ENCODE measurements at places on chromosomes 12 and 14.

GRCh38 chr12:46205294-46205693 is 63.5 kb downstream of the SLC38A1 start:
- DNase-seq = no peak

DNA sequence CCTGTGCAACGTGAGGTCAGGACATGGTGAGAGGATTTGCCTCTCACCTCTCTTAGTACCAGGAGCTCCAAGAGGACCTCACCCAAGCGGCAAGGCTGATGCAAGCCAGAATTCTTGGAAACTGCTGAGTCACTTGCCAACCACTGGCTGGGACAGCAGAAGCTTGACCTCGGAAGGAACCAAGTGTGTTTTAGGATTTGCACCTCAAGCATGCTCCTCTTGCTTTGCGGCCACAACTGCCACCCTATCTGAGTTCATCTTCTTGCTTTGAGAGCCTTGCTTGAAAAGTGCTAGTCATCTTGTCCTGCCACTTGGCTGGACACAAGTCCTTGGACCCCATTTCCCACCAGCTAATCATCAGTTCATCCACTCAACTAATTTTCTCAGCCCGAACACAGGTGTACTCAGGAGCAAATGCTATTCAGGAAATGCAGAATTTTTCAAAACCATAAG is 195.8 kb downstream of the SLC25A21 start:
- no peak for DNase-seq

DNA sequence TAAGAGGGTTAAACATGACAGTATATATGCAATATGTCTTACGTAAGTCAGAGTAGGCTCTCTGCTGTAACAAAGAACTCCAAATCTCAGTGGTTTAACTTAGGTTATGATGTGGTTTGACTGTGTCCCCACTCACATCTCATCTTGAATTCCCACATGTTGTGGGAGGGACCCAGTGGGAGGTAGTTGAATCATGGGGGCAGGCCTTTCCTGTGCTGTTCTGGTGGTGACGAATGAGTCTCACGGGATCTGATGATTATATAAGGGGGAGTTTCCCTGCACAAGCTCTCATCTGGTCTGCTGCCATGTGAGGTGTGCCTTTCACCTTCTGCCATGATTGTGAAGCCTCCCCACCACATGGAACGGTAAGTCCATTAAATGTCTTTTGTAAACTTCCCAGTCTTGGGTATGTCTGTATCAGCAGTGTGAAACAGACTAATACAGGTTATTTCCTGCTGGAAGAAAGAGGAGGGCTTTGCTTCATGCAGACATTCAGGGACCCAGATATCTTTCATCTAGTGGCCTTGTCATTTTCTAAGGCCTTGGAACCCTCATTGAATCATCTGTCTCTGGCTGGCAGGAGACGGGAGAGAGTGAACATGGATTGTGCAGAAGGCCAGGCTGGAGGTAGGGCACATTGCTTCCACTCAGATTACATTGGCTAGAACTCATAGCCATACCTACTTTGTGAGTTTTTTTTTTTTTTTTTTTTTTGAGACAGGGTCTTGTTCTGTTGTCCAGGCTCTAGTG is 96.1 kb downstream of the CRADD start:
- DNase-seq = no peak

- no peak for DNase-seq
Observed at GRCh38 chr12:86550218-86551145, 294.3 kb upstream of the MGAT4C start.

GRCh38 chr14:57492859-57493258 is 798 bp downstream of the CCDC198 start:
- no peak for DNase-seq

GRCh38 chr14:55731881-55732498 is 152.0 kb downstream of the KTN1 start:
- DNase-seq = no peak

DNA sequence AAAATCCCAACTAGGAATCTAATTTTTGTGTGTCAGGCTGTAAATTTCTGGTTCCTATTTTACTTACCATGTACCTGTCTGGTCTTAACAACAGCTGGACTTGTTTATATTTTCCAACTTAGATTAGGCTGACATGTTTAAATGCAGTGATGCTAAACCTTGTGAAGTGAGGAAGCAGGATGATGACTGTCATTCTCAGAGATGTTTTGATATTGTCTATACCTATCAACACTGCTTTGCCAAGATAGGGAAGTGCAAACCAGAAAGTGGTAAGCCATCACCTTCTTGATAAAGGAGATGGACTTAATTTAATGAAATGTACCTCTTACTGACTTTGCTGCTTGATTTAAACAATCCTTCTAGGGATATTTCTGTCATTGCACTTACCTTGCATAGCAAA is 2.1 kb downstream of the BICD1 start:
- DNase-seq = no peak

- no peak for DNase-seq
Observed at GRCh38 chr12:108614041-108614440, 16.2 kb upstream of the TMEM119 start.

DNA sequence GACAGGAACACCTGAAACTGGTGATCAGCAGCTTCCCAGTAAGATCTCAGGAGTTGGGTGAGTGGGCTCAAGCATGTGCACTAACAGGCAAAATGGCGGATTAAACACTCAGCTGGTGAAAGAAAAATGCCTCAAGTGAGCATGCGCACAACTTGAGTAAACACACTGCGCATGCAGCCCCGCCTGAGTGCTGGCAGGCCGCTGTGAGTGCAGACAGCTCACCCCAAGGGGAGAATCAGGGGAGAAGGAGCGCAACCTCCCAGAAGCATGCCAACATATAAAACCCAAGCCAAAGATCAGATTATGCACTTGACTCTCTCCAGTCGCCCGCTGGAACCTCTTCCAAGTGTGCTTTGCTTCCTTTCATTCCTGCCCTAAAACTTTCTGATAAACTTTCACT is 125.8 kb downstream of the VRK1 start:
- no peak for DNase-seq

DNA sequence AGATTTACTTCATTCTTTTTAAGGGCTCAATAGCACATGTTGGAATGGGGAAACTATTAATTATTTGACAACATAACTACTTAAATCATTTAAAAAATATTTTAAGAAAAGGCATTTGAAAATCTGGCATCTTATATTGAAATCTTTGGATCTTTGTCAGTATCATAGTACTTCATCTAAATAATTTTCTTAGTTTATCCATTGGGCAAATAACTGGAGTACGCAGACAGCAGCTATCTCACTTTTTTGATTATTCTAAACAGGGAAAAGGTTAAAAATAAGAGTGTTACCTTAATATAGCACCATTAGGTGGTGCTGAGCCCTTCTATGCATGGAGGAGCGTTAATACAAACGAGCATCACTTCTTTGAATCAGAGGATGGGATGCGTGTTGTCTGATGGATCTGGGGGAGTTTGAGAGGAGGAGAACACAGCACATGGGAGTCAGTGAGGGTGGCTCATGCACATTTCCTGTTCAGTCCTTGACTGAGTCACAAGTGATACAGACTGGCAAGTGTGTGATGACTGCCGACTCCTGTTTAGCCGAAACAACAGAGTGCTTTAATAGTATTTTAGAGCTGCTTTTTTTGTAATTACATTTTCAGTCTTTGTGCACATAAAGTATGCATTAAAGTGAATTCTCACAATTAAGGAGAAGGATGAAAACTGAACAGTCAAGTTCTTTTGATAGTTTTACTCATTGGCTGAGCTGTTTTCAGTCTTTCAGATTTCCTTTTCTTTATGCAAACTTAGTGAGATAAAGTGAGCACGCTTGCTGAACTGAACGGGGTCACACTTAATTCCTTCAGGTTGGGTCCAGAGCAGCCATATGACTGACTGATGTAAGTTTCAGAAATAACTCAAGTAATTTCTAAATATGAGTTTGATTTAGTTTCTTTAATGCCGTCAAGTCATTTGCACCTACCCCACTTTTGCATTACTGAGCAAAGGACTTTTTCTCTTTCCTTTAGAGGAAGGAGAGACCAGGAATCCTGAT is 92.7 kb downstream of the DIP2B start:
- peak; percentile 4 for DNase-seq

DNA sequence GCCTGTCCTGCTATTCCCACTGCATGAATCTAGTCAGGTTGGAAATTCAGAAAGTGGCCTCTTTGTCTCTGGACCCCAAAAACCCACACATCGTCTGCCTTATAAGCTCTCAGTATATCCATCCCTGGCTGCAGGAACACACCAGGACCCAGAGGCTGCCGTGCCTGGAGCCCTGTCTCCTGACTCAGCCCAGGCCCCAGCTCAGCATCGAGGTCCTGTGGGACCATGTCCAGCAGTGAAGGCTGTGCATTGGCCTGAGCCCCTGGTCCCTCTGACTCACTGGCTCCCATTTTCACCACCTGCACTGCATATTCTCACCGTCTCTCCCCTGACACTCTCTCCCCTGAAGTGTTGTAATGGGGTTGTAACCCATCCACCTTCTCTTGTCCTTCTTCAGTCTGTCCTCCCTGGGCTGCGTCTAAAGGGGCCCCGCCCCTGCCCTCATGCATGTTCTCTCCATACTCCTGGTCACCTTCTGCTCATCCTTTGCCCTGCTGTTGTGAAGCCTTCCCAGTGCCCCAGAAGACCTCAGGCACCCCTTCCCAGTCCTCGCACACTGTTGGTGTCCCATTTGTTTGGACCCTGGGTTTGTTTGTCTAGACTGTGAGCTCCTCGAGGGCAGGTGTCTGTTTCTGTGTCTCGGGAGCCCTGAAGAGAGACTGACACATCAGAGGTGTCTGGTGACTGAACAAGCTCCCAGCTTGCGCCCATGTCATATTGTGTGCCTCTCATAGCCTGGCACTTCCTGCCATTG is 43.8 kb downstream of the EVL start:
- DNase-seq = no peak

DNA sequence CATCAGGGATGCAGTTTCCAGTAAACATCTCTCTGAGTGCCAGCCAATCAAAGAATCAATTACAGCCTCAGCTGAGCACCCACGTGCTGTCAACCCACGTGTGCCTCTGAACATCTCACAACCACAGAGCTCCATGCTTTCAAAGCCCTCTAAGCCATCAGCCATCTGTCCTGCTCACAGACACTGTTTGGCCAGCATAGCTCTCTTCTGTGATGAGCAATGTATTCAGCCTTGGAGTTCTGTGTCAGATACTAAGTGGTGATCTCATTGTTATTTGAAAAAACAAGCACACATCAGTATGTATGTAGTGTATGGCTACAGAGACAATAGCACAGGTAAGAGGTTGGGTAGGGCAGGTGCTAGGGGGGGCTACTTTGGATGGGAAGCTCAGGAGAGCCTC is 94.3 kb downstream of the RGS6 start:
- DNase-seq = no peak

DNA sequence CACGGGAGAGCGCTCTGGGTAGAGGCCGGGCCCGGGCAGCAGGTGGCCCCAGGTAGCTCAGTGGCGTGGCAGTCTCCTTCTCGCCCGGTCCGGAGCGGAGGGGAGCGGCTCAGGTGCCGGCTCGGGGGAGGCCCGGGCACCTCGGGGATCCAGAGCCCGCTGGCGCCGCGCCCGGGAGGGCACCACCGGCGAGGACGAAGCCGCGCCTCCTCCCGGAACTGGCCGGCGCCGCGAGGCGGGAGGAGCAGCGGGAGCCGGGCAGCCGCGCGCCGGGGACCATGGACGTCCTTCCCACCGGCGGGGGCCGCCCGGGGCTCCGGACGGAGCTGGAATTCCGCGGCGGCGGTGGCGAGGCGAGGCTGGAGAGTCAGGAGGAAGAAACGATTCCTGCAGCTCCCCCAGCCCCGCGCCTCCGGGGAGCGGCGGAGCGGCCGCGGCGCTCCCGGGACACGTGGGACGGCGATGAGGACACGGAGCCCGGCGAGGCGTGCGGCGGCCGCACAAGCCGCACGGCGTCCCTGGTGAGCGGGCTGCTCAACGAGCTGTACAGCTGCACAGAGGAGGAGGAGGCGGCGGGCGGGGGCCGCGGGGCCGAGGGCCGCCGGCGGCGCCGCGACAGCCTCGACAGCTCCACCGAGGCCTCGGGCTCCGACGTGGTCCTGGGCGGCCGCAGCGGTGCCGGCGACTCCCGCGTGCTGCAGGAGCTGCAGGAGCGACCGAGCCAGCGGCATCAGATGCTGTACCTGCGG is 21.5 kb upstream of the GNS start:
- DNase-seq = no peak

GRCh38 chr12:130526813-130527212 is 189.1 kb downstream of the PIWIL1 start:
- DNase-seq = no peak

DNA sequence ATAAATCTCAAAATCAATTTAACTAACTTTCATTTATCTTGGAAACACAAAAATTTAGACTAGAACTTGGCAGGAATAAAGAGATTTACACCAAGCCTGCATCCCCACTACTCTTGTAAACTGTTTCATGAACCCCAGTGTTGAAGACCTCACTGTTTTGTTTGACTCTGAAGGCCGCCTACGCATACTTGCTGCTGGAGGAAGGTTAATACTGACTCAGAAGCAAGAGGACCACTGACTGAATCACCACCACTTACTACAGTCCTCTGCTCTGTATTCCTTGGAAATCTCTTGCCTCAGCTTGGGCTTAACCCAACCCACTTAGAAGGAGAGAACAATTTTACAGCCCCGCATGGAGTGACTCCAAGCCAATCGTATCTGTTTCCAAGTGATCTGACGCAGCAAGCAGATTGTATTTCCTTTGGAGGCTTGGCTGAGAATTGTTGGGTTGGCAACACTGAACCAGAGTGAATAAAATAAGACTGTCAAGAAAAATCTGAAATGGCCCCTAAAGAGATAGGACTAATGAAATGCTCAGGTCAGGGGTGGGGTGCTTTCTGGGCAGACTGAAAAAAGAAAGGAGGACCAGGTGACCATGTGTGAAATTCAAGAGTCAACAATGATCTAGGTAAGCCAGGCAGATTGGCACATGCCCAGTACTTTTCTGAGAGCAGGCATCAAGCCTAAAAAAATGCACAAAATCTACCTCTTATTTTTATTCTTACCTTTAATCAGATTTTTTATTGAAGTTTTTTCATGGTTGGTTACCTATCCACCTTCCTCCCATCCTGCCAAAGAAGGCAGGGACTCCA is 248.6 kb downstream of the ZFP36L1 start:
- DNase-seq = no peak

GRCh38 chr14:99320621-99321235 is 48.7 kb upstream of the BCL11B start:
- DNase-seq = no peak

GRCh38 chr12:64061868-64062375 is 160.2 kb downstream of the KICS2 start:
- DNase-seq = no peak

GRCh38 chr14:61264010-61264571 is 17.0 kb downstream of the TMEM30B start:
- DNase-seq = no peak

- DNase-seq = no peak
Observed at GRCh38 chr12:64296301-64296700, 74.2 kb upstream of the KICS2 start.

- no peak for DNase-seq
Observed at GRCh38 chr12:28586481-28586880, 396.2 kb downstream of the CCDC91 start.

- no peak for DNase-seq
Observed at GRCh38 chr12:124159655-124160054, 135.2 kb upstream of the RFLNA start.

GRCh38 chr12:98121963-98122362 is 393.4 kb upstream of the TMPO start:
- no peak for DNase-seq
